Activated T-cell treated with anti-CD3 and anti-CD28 coated beads for 24 hours (primary cell): ENCODE measurements at places on chromosomes 3 and 15.

- no peak for DNase-seq
Measured at GRCh38 chr3:72982609-72983366, 13.8 kb upstream of the PPP4R2 start.

- no peak for DNase-seq
Measured at GRCh38 chr3:139934613-139935015, 371 bp upstream of the CLSTN2 start.

DNA sequence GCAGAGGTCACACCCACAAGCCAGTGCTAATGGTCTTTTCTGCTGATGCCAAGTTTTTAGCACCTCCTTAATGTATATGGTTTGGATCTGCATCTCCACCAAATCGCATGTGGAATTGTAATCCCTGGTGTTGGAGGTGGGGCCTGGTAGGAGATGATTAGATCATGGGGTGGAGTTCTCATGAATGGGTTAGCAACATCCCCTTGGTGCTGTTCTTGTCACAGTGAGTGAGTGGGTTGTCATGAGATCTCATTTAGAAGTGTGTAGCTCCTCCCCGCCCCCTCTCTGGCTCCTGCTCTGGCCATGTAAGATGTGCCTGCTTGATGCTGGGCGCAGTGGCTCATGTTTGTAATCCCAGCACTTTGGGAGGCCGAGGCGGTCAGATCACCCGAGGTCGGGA is 37.3 kb upstream of the KLHL6 start:
- no peak for DNase-seq

DNA sequence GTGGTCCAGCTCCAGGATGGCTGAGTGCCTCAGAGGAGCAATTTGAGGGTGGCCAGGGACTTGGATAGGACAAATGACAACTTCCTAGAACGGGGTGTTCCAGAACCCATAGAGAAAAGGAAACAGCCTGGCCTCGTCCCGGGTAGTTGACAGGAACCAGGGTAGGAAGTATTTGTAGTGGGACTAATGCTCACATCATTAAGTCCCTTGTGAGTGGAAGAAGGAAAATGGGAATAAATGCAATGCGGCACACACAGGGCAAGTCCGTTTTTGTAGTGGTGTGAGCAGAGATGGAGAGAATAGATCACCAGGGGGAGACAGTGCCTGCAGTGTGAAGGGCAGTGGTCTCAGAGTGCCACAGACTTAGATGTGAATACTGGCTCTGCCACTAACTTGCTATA is 19.6 kb downstream of the TIMP4 start:
- peak; percentile 12 for DNase-seq

DNA sequence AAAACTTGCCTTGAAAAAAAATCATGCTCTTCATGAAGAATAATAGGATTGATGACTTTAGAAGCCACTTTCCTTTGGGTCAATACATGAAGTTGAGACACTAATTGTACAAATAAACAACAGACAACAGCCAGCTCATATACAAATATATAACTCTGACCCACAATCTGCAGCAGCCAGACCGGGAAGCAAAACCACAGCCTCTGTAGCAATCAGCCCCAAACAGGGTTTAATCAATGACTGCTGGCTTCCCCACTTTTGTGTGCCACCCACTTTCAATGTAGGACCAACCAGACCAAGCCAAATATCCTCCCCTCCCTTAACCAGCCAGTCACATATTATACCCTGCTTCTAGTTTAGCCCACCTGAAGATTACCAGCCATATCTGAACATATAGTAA is 39.0 kb downstream of the IFT57 start:
- DNase-seq: no peak

DNA sequence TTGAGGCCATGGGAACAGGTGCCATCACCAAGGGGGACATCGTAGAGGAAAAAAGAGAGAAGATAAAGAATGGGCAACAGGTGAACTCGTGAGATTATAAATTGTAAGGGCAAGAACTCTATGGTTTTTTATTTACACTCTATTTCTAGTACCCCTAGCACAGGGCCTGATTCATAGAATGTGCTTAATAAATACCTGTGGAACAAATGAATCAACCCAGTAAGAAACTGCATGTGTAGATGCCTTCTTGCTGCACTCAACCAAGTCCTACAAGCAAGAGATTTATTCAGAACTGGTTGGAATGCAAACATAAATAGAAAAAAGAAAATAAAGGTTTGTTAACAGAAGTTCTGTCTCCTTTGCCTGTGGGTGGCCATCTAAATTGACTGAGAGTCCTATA is 18.7 kb upstream of the KPNA1 start:
- DNase-seq: no peak

DNA sequence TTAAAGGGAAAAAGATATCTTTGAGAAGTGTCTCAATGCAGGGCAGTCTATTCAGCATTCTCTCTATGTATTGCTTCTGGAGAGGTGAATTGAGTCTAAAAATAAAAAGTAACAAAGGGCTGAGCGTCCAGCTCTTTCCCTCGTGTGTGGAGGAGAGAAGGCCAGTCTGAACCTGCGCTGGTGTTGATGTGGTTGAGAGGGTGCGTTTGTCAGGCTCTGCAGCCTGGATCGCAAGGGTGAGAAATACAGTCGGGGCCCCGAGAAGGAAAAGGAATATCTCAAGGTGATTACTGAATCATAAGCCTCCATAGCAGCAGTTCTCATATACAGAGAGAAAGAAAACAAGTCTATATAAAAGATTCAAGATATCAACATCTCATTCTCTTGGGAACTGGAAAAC is 494.1 kb upstream of the MDFIC2 start:
- DNase-seq: no peak

- DNase-seq: no peak
Measured at GRCh38 chr15:52288051-52288942, 7.3 kb downstream of the MYO5C start.

DNA sequence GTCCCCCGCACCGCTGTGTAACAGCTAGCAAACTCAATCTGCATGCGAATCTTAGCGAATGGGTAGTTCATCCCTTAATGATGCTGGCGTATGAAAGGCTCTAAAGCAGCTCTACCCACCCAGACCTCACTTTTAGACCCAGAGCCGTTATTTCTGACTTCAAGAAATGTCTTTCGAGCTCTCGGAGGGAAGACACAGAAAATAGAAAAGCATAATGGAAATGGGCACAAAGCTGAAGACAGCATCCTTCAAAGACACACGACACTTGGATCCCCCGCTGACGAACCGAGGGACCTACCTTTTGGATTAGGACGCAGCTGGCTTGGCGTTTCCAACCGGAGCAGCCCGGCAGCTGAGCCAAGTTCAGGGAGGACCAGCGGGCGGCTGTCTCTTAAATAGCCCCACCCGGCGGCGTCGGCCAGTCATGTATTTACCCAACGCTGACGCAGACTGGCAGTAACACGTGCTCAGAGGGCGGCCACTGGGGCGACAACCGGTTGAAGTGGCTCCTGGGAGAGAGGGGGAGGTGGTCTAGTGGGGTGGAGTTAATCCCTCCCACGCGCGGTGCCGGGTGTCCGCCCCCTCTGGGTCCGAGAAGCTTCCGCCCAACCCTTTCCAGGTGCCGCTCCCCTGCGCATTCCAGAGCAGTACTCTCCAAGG is 1.5 kb downstream of the CCK start:
- DNase-seq: no peak

GRCh38 chr3:149042789-149043386 is 43.4 kb downstream of the HLTF start:
- no peak for DNase-seq

GRCh38 chr15:74780523-74781430 is 1.1 kb upstream of the CSK start:
- DNase-seq: no peak

GRCh38 chr3:22122567-22122966 is 371.6 kb upstream of the ZNF385D start:
- no peak for DNase-seq

DNA sequence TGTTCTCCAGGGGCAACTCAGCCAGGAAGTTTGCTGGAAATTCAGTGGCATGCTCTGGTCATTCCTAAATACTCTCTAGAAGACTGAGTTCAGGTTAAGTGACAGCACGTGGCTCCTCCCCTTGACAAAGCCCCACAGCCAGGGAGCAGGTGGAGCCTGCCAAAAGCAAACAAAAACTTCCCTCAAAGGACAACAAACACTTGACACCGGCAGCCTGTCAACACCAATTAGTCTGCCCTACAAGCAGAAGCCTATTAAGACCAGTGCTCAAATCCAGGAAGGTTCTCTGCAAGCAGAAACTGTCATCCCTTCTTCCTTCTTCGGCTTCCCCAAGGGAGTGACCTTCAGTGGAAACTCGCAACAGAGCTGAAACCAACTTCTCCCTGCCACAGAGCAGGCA is 5.0 kb downstream of the MEX3B start:
- DNase-seq: no peak

DNA sequence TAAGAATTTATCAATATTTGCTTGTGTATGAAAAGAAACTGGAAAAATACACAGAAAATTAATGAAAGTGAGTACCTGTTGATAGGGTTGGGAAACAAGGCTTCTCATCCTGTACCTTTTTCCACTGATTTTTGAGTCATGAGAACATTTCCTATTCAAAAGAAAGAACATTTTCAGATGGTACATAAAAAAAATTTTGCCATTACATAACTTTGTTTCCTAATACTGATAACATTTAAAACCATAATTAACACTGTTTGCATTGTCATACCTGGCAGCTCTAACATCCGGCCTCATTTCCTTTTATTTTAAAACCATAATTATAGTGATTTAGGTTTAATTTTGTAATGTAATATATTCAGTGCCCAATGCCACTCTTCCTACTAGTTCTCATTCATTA is 11.7 kb downstream of the NKTR start:
- DNase-seq: no peak

DNA sequence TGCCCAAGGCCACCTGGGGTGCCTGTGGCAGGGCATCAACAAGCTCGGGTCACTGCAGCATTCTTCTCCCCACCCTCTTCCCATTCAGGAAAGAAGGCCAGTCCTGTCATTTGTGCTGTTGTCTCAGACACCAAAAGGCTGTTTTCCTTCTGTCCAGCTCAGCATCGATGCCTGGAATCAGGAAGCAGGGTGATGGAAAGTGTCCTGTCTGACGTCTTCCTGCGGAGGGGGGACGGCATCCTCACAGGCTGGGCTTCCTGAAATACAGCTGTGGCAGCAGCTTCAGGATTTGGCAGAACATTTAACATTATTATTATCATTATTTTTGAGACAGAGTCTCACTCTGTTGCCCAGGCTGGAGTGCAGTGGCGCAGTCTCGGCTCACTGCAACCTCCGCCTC is 33.0 kb upstream of the ANKDD1A start:
- no peak for DNase-seq

GRCh38 chr15:64044300-64045100 is 1.8 kb downstream of the DAPK2 start:
- DNase-seq: no peak

GRCh38 chr15:89416339-89417183 is 79.8 kb downstream of the RHCG start:
- DNase-seq: peak; percentile 68

GRCh38 chr3:79848876-79849275 is 81.1 kb upstream of the ROBO1 start:
- no peak for DNase-seq

DNA sequence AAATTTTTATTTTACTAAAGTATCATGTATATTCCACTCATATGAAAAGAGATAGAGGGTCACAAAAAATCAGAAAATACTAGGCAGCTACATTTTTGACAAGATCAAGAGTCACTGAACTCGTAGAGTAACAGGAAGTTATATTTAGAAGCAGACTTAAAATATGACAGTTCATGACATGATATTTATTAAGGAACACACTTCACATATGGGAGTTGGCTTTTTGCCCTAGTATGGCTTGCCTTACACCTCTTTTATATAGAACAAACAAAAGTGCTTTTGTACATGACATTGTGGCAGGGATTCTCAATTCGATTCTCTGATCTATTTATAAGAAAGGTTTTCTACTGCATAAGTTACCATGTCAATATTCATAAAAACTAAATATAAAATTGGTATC is 80.1 kb upstream of the GBE1 start:
- no peak for DNase-seq

- no peak for DNase-seq
Measured at GRCh38 chr3:99647081-99647480, 8.7 kb downstream of the COL8A1 start.

DNA sequence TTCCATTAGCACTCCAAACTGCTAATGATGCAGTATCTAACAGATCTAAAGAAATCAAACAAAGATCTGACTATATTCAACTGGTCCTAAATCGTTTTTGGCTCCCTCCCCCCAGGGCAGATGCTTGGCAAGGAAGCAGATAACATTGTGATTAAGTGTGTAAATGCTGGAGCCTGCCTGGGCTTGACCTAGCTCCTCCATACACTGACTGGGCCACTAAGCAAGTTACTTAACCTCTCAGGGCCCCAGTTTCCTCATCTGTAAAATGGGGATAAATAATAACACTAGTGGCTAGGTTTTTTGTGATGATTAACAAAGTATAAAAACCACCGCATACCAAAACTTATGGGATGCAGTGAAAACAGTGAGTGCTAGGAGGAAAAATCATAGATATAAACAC is 9.2 kb downstream of the EID1 start:
- no peak for DNase-seq

- no peak for DNase-seq
Measured at GRCh38 chr3:78900880-78901279, 866.9 kb downstream of the ROBO1 start.

DNA sequence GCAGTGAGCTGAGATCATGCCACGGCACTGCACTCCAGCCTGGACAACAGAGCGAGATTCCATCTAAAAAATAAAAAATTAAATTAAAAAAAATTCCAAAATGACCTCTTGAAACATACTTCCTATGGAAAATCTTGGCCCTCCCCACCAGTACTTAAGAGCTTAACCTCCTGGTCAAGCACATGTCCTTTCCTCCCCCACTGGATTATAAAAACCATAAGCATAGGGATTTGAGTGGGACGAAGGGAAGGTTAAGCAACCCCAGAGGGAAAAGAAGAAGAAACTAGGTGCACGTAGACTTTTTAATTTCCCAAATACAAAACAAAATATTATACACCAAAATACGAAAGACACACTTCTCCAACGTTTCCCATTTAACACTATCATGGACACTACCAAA is 25.3 kb downstream of the SLC4A7 start:
- DNase-seq: no peak

GRCh38 chr15:77066971-77067690 is 3.8 kb downstream of the TSPAN3 start:
- no peak for DNase-seq

DNA sequence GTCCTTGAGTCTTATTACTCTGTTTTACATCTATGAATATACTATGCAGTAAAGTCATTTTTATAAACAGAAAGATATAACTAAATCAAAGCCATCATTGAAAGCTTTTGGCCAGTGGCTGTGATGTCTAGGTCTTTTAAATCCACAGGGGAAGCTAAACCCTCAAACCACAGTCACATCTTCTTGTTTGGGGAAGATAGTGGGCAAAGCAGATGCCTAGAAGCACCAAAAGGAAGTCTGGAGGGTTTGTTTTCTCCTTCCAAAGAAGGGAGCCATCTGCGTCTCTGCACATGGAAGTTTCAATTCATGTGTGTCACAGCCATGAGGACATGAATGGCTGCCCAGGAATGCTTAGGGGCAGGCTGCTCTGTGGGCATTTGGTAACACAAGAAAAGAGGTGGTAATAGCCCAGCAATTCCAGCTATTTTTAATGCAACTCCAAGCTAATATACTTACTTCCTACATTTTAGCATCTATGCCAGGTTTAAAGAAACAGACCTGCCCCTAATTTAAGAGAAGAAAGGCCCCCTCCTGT is 322.2 kb downstream of the SLC9A9 start:
- no peak for DNase-seq
